Dorsolateral prefrontal cortex (tissue), 122 donors: ENCODE measurements at places on chromosomes 16 and 17.

DNA sequence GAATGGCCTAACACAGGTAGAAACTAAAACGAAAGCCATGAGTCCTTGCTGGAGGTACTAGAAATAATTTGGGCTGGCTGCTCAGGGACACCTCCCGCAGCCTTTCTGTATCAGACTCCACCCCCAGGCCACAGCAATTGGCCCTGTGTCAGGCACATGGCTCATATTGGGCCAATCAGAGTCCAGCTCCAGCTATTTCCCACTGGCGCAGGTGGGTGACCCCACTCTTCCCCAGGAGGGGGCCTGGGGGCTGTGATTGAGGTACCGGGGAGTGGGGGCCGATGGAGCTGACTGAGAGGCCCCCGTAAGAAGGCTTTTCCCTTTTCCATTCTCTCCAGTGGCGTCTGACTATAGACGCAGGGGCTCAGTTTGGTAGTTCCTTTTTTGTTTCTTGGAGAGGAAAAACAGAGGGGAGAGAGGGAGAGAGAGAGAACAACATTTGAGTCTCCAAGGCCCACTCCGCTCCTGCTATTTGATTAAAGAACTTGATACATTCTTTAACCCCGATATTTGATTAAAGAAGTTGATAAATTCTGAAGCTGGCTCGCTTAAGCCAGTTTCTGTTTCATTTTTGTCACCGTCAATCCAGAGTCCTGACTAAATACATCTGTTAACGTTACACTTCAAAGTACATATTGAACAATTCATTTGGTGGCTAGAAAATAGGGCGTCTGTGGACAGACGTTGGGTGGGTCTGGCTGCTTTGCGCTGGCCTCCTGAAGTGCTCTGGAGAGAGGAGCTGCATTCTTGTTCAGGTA is 26.3 kb downstream of the FOXL1 start:
- no peak for DNase-seq

GRCh38 chr17:65902155-65902554 is 289.8 kb downstream of the CEP112 start:
- no peak for DNase-seq

DNA sequence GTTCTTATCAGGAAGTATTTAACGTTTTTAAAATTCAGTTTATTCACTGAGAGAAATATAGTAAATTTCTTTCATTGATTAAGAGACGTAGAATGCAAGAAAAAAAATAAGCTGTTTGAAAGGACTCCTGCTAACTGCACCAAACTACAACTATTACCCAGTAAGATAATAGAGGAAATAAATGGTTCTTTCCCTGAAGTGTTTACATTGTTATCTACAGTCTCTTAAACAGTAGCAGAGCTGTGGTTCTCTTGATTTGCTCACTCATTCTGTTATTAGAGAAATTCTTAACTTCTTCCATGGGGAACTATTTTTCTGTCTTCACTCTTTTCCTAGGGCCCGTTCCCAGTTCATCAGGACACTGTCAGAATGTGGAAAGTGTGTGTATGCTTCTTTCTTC is 973.0 kb downstream of the KCNJ2 start:
- DNase-seq = no peak

DNA sequence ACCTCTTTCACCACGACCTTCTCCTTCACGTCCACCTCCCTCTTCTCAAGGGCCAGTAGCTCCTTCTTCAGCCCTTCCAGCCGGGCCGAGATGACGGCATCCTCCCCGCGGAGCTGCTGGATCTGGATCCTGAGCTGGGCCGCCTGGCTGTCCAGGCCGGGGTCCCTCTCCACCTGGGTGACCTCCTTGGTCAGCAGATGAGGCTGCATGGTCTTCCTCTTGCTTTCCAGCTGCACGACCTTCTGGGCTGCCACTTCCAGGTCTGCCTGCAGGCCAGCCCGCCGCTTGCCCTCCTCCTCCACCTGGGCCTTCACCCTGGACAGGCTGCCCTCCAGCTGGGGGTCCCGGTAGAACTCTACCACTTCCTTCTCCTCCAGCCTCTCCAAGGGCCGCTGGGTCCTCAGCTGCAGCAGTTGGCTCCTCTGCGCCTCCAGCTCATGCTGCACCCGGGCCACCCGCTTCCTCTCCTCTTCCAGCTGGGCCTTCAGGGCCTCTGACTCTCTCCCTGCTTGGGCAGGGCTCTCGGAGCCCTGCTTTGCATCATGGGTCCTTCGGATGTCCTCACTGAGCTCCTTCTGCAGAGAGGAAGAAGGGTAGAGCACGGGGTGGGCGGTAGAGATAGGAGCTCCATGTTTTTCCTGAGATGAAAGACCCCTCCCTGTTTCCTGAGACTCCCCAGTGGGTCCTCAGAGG is 9.5 kb downstream of the CDK3 start:
- DNase-seq = no peak

GRCh38 chr16:51522902-51523301 is 371.8 kb upstream of the SALL1 start:
- DNase-seq = no peak

DNA sequence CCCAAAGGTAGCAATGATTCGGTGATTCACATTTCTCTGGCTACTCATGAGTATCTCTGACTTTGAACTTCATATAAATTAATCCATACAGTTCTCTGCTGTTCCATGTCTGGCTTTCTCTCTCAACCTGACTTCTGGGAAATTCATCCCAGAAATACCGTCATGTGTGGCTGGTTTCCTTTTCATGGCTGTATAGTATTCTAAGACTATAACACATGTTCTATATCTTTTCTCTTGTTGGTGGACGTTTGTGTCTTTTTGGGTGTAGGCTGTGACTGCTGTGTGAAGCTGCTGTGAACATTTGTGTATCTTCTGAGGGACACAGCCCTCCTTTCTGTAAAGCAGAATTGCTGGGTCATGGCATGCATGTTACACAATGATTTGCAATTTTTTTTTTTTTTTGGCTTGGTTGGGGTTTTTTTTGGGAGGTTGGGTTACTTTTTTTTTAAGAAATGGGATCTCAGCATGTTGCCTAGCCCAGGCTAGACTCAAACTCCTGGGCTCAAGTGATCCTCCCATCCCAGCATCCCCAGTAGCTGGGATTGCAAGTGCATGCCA is 6.3 kb downstream of the TTYH2 start:
- no peak for DNase-seq

- no peak for DNase-seq
Measured at GRCh38 chr16:79066561-79066960, 534.0 kb downstream of the MAF start.

DNA sequence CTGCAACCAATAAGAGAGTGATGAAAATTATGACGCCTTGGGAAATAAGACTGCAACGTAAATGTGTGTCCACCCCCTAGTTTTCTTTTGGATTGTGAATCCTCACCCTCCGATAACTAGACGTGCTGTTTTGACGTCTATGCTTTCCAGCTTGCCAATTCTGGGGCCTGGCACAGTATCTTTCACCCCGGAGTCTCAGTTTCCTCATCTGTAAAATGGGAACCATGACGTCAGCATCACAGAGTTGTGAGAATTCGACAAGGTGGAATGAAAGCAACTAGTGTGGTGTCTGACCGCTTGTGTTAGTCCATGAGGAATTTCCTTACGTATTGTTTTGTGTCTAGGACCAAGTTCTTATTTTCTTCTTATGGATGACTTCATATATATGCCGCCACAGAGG is 37.7 kb downstream of the WWOX start:
- DNase-seq = no peak

GRCh38 chr17:42221886-42222745 is 27.8 kb upstream of the GHDC start:
- no peak for DNase-seq

- DNase-seq = no peak
Measured at GRCh38 chr16:7953360-7953759, 620.7 kb downstream of the RBFOX1 start.

DNA sequence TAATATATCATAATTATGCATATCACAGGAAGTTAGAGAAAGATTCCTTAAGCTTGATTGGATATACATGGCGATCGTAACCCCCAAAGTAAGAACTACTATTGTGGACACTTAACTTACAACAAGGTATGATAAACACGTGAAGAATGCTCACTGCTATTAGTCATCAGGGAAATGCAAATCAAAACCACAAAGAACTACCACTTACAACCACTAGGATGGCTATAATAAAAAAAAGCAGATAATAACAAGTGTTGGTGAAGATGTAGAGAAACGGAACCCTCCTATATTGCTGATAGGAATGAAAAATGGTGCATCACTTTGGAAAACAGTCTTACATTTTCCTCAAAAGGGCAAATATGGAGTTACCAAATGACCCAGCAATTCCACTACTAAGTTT is 265.9 kb downstream of the SLC39A11 start:
- no peak for DNase-seq

DNA sequence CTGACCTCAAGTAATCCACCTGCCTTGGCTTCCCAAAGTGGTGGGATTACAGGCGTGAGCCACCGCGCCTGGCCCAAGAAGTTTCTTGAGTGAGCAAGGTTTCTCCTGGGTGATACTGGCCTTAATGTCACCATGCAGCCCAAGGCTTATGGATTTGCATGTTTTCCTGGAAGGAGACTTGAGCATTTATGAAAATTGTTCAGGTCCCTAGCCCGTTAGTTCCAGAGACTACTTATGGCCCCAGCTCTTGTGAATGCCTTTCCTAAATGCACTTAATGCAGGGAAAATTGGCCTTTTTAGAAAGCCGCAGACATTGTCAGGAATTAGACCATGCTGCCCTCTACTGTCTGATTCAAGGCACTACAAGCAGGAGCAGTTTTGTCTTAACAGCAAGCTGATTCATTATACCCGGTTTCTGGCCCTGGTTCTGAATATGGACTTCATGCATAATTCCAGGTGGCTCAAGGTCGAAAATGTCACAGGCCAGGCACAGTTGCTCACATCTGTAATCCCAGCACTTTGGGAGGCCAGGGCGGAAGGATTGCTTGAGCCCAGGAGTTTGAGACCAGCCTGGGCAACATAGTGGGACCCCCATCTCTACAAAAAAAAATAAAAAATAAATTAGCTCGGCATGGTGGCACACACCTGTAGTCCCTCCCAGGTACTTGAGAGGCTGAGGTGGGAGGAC is 91.3 kb downstream of the SNX29 start:
- peak; percentile 65 for DNase-seq

GRCh38 chr17:41324180-41325075 is 8.9 kb upstream of the KRTAP17-1 start:
- no peak for DNase-seq

GRCh38 chr16:6663668-6664067 is 669.0 kb upstream of the RBFOX1 start:
- no peak for DNase-seq

GRCh38 chr16:69847643-69848042 is 85.5 kb downstream of the WWP2 start:
- DNase-seq = no peak

DNA sequence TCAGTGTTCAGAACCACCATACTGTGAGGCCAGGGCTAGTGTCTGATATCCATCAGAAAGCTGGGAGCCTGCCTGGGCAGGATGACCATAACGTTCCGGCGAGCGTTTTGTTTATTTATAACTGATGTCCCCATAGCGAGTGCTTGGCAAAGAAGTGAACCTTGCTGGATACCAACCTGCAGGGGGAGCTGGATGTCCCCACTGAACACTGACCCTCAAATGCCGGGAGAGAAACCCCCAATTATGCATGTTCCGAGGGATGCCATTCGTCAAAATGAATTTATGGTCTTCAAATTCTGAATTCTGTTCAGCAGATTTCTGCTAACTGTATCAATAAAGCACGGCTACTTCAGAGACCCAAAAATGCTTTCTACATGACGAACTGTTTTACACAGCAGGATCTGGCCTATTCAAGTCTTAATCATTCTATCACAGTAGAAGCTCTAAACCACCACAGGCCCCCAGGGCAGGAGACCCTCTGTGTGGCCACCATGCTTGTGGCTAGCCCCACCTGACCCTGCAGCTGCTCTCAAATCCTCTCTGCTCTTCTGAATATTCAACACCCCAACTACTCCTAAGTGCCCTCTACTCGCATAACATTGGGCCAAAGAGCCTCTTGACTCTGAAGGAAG is 15.2 kb downstream of the MED24 start:
- DNase-seq = peak; percentile 58

- peak; percentile 44 for DNase-seq
Measured at GRCh38 chr17:35243561-35244340, 879 bp downstream of the SLFN5 start.

DNA sequence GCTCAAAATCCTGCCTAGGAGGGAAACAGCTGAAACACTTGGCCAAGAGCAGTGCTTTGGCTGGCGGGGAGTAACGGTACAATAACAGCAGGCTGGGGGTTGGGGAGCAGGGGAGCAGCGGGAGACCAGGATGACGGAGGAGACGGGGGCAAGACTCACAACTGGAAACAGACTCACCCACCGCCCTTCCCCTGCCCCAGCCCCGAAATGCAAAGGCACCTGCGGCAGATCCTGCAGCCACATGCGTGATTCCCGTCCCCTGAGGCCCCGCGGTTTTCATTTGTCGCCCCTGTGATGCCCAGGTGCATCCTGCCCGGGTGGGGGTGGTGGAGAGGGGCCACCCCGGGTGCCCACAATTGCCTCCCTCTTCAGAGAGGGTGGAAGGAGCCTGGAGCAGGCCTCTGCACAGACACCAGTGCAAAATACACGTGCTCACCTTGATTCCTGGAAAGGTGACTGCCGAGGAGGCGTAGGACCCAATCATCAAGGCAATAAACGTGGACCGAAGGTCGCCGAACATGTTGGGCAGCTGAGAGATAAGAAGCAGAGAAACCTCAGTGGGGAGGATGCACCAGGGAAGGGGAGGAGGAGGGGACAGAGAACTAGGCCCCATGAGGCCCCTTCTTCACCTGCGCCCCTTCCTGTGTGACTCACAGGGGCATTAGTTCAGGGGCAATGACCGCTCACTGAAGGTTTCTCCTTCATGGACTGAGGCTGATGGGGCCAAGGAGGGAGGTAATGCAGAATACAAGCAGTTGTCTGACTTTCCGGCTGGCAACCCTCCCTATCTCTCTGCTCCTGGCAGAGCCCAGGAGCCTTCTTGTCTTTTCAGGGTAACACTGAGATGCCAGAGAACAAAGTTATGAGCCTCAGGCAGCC is 30.4 kb upstream of the PITPNA start:
- DNase-seq = no peak

GRCh38 chr17:21285164-21286065 is 904 bp downstream of the MAP2K3 start:
- no peak for DNase-seq

- no peak for DNase-seq
Measured at GRCh38 chr16:77833921-77834634, 45.7 kb downstream of the VAT1L start.
